Heart right ventricle (tissue), 16 donors: ENCODE measurements at places on chromosomes 16 and 17. TPM values are rescaled to one million over a fixed set of nuclear protein-coding genes. Genes with fewer than 3 reads are reported as not detected.

- no peak for DNase-seq
Observed at GRCh38 chr16:81841722-81842121, 62.6 kb downstream of the PLCG2 start.

DNA sequence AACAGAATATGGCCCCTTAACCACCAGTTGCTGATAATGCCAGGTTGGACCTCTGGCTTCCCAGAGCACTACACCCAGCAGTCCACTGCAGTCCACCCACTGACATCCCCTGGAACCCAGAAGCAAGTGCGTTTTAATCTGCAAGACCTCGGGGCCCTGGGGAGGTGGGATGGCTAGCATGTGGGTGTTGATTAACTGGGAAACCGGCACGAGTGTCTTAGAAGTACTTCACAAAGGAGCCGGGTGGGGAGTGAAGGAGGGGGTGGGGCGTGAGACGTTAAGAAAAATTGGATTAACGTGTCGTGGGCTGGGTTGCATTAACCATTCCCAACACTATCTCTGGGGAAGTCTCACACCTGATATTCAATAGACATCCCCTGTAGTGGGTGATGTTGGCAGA lies 6.1 kb upstream of the HIC1 start:
- no peak for DNase-seq

Gene CORO1A
- 15.3 TPM for polyA plus RNA-seq

GRCh38 chr16:88917146-88917914 lies 50.9 kb upstream of the PABPN1L start:
- no peak for DNase-seq

DNA sequence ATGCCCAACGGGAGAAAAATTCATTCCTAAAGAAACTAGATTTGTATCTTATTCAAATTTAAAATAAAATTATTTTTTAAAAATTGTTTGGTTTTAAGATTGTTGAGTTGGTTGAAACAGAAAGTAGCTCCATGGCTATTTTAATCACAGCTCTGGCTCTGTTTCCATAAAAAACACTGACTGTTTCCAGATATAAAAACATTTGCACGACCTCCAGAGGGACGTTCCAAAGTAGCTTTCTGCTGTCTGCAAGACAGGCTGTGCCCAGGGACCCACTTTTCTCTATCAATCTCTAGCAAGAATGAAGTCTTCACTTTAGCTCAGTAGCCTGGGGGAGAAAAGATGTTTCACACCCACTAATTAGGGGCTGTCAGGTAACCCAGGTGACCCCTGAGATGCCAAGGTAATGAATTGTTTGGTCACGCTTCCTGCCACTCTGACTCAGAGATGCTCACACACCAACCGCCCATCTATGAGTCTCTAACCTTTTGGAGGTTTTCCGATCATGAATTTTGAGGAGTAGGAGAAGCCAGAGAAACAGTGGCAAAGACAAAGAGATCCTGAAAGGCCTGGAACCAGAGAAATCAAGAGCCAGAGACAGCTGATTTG lies 220.1 kb upstream of the SOX9 start:
- DNase-seq: no peak

Gene GPR139
- polyA plus RNA-seq: not detected

Gene CD300LF
- polyA plus RNA-seq: 0.36 TPM
